Myocyte (in vitro differentiated cells): ENCODE measurements at places on chromosomes 16 and 17. TPM values are rescaled to one million over a fixed set of nuclear protein-coding genes. Genes with fewer than 3 reads are reported as not detected.

Gene C16orf96
- total RNA-seq, result 0.11 and 0.16 TPM in 2 replicates

Gene KCNAB3
- 0.10 and 0.53 TPM in 2 replicates for total RNA-seq

Gene PRAC1
- not detected in 2 replicates for total RNA-seq

Gene CCL11
- not detected in 2 replicates for total RNA-seq

Gene ALG1
- total RNA-seq, result 16.9 and 20.6 TPM in 2 replicates

DNA sequence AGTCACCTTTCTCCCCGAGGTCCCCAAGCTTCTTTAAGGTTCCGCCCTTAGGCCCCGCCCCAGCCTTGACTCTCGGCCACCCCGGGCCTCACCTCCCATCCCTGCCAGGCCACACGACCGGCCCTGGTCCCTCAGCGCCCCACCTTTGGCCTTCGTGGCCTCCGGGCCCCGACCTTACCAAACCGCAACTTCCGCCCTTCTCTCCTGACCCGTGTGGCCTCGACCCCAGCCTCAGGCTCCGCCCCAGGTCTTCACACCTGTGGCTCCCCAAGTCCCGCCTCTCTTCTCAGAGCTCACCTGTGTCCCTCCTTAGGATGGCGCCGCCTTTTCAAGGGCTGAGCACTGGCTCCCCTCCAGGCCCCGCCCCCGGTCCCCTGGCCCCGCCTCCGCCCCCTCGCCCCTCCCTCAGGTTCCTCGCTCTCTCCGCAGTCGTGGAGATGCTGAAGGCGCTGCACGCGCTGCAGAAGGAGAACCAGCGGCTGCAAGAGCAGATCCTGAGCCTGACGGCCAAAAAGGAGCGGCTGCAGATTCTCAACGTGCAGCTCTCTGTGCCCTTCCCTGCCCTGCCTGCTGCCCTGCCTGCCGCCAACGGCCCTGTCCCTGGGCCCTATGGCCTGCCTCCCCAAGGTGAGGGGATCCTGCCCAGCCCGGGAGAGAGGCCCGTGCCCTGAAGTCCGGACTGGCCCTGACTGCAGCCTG is 10.0 kb upstream of the CISD3 start:
- DNase-seq, result no peak

DNA sequence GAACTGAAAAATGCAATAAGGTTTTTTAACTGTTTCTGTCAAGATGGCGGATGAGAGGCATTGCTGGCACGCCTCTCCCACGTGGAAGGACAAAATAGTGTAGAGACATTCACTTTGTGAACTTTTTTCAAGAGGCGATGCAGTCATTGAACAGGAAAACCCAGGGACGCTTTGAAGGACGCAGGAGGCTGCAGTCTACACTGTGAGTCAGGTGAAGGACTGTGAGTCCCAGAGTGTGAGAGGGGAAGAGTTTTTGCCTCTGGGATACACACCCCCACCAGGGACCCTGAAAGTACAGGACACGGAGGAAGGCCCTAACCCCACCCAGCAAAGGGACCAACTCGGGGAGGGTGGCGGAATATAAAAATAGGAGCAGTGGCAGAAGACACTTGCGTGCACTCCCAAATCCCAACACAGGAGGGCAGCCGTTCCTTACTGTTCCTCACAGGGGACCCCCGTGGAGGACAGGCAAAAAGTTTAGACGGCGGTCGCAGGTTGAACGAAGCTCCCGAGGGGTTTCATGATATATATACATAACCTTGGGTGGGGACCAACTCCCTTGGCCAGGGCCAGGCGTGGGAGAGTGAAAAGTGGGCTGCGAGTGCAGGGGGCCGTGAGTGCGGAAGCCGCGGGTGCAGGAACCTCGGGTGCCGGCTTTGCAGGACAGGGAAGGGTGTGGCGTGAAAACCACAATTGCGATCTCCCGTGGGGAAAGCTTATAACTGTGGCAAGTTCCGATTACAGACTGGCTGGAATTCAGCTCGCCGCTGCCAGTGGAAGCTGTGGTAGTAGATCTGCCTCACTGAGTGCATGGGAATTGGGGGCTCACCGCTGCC is 82.0 kb upstream of the ALOX12 start:
- DNase-seq, result peak; percentile 77

DNA sequence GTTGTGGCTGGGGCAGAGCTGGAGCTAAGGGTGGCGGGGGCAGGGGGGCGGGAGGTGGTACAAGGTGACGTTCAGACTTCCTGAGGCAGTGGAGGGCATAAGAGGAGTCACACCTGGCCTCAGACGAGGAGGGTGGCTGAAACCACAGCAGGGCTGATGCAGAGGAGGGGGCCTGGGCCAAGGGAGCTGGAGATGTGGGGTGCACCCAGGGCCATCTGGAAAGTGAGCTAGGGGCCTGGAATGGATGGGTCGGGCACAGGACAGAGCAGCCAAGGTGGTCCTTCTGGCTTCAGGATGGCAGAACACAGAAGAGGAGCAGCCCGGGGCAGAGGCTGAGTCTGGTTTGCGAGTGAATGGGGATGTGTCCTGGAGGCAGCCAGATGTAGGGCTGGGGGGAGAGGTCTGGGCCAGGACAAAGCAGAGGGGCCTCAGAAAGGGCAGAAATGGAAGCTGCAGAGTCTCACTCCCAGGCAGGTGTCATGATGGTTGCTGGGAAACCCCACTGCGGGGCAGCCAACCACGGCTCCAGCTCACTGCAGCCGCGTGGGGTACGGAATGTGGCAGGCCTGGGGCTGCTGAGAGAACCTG is 57.6 kb downstream of the PRMT7 start:
- no peak for DNase-seq

DNA sequence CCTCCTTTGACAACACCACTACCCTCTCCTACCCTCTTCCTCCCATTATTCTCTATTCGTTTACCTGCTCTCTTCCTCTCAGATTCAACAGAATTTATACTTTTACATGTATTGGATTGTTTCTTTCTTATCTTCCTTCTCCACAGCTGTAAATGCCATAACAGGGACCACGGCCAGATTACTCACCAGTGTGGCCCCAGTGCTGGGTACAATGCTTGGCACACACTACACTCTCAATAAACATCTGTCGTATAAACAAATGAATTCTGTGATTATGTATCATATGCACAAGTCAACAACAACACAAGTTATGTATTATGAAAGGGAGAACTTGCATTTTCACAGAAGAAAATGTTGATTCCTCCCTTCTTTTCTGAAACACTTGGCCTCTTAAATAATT is 20.0 kb downstream of the AARSD1 start:
- no peak for DNase-seq

DNA sequence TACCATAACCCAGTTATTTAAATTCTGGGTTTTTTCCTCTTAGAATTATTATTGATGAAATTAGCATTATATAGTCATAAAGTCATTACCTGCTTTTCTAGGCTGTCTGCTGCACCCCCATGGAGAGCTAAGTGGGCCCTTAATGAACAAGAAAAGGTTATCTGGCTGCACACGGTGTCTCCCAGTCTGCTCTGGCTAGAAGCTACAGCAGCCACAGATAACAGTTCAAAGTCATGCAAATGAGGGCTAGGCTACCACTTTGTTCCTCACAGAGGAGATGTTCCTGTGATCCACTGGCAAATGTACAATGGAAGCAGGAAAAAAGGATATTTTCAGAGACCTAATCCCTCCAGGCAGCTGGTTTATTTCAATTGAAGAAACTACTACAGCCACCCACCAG is 112.1 kb downstream of the SNX11 start:
- DNase-seq, result no peak

DNA sequence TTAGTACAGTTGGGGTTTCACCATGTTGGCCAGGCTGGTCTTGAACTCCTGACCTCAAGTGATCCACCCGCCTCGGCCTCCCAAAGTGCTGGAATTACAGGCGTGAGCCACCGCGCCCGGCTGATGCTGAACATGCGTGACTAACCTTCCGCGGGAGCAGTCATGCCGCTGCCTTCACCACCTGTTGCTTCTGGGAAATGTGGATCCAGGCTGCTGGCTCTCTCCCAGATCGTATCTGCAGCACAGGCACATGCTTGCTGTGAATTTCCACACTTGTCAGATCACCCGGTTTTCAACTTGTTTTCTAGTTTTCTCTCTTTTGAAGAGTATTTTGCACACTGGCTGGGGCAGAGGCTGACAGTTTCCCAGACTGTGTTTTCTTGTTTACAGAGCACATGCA is 97.9 kb downstream of the ADCY9 start:
- peak; percentile 93 for DNase-seq

- DNase-seq, result no peak
Observed at GRCh38 chr16:88703486-88704309, 2.5 kb downstream of the RNF166 start.

DNA sequence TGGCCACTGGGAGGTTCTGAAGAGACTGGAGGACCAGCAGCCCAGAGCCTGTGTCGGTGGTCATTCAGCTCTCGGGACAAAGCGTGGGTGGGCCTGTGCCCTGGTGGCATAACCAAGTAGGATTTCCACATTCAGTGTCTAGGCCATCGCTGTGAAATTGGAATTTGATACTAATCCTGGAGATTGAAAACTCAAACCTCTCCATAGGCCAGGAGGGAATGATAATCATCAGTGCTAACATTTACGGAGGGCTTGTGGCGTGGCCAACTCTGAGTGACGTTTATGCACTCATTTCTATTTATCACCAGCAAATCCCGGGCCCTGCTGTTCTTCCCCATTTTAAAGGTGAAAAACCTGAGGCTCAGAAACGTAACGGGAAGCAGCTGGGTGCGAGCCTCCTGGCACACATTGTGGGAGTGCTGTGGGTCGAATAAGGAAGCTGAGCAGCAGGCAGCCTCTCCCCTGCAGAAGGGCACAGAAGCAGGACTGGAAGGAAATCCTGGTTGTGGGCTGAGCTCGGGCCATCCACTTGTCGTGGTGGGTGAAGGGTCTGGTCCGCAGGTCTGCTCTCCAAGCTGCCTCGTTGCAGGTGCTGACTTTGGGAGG is 33.1 kb downstream of the RAI1 start:
- no peak for DNase-seq

DNA sequence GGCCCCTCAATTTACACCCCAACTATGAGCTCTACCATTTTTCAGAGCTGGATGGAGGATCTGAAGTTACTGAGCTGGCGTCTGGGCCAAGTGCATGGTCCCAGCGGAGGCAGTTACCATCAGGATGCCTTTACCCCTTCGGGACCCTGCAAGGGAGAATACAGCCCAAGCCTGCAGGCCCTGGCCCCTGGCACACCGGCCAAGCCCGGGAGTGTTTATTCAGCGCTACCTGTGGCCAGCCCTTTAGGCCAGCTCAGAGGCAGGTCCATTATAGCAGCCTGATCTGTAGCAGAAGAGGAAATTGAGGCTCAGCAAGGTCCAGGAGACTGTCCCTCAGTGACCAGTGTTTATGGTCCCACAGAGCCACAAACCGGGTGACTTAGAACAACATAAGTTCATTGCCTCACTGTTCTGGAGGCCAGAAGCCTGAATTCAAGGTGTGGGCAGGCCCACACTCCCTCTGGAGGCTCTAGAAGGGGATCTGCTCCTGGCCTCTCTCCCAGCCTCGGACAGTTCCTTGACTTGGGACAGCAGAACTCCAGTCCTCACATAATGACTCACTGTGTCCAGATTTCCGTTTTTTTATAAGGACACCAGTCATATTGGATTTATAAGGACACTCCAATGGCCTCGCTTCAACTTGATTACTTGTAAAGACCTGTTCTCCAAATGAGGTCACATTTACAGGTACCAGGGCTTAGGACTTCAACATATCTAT is 8.8 kb downstream of the SEC14L5 start:
- DNase-seq, result no peak

GRCh38 chr17:14950216-14950615 is 314.9 kb downstream of the PMP22 start:
- peak; percentile 7 for DNase-seq

DNA sequence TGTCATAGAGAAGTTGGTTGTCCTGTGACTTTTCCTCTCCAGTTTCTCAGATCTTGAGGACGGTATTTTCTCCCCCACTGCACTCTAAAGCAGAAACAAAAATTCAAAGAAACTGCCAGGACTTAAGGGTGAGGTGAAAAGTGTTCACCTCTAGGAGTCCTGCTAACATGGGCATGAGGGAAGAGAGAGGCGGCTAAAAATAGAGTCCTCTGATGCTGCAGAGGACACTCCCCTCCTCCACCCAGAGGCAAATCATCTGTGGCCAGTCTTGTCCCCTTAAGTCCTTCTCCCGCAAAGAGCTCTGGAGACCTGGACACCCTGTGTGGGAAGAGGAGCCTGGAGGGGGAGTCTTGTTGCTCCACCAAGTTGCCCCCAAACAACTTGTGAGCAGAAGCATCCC is 4.7 kb upstream of the DDX19A start:
- DNase-seq, result peak; percentile 24

DNA sequence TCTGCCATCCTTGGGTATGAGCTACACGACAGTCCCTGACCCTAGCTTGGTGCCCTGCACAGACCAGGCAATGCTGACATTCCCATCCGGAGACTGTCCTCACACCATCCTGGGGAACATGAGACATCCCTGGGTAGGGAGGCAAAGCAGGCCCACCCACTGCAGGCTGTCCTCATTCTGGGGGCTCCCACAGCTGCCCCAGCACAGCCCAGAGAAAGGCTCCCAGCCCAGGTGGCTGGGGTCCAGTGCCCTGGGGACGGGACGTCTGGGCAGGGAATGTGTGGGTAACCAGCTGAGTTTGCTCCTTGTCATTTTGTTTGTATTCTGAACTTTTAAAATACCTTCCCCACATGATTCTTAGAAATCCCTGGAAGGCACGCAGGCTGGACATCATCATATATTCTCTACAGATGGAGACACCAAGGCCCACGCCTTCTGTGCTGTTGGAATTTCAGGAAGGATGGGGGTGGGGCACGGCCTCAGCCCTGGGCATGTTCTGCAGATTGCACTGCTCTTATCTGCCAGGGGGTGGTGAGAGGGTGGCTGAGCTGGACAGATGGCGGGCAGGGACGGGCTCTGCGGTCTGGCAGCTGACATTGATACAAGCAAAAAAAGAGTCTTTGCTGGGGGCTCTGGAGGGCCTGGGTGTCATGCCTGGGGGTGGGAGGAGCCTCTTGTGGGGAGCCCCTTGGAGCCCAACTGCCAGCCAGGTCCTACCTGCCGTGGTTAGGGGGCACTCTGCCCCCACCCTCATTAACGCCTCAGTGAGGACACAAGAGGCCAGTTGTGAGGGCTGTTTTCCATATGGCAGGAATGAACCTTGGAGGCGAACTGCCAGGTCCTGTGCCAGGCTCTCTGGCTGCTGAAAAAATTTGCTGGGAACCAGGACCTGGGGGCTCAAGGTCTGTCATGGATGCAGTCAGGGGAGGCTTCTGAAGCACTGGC is 28.4 kb downstream of the LRRC75A start:
- peak; percentile 80 for DNase-seq

DNA sequence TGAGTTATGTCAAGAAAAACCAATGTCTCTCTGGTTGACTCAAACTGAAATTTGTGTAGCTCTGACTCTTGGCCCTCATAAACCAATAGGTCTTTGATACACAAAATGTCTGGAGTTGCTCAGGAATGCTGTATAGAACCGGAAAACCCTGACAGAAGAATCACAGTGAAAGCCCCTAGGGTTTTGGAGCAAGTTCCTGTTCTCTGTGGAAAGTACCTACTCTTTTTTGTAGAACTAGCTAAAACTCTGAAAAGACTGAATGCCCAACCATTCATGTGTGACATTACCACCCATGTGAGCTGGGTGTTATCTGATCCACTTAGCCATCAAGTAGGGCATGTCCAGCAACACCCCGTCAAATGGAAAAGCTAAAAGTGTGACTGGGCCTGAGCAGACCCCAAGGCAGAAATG is 28.8 kb downstream of the CCL4 start:
- no peak for DNase-seq

GRCh38 chr17:61648587-61648986 is 57.6 kb upstream of the NACA2 start:
- no peak for DNase-seq
